Activated naive CD8-positive, alpha-beta T cell treated with anti-CD3 and anti-CD28 coated beads, Interleukin-2, amount 50 U/mL, for 16 hours (primary cell): ENCODE measurements at places on chromosomes 1 and 21.

DNA sequence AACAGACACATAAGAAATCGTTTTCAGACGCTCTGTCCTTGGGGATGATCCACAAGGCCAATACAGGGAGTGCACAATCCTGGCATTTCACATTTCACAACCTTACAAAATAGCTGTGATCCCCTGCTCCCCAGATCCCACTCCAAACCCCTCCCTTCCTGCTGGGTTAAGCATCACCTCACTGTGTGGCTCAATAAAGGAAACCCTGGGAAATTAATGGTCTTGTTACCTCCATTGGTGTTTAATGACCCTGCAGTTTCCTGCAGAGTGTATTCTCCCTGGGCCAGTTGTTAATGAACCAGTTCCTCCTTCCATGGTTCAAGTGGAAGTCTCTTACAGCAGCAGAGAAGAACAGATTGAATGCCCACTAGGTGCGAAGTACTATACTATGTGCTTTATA is 334.7 kb downstream of the OMA1 start:
- DNase-seq, result no peak

GRCh38 chr1:234315588-234315987 is 57.7 kb upstream of the COA6 start:
- DNase-seq, result no peak

DNA sequence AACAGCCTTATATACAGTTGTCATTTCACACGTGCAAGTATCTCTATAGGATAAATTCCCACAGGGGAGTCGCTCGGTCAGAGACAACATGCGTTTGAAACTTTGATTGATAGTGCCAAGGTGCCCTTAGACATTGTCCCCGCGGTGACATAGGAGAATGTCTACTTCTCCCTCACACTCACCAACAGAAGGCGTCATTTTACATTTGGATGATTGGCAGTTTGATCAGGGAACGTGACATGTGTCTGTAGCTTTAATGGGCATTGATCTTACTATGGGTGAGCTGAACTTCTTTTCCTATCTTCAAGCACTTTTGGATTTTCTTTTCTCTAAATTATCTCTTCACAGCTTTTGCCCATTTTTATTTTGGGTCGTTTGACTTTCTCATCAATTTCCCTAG is 42.6 kb upstream of the PAX7 start:
- DNase-seq, result no peak

DNA sequence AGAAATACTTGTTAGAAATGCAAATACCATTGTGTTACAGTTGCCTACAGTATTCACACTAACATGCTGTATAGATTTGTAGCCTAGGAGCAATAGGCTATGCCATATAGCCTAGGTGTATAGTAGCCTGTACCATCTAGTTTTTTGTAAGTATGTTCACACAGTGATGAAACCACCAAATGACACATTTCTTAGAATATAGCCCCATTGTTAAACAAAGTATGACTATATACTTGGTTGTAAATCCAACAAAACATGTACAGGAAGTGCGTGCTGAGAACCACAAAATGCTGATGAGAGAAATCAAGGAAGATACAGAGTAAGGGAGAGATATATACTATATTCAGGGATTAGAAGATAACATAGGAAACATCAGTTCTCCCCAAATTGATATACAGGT is 92.2 kb downstream of the POU2F1 start:
- DNase-seq, result no peak

DNA sequence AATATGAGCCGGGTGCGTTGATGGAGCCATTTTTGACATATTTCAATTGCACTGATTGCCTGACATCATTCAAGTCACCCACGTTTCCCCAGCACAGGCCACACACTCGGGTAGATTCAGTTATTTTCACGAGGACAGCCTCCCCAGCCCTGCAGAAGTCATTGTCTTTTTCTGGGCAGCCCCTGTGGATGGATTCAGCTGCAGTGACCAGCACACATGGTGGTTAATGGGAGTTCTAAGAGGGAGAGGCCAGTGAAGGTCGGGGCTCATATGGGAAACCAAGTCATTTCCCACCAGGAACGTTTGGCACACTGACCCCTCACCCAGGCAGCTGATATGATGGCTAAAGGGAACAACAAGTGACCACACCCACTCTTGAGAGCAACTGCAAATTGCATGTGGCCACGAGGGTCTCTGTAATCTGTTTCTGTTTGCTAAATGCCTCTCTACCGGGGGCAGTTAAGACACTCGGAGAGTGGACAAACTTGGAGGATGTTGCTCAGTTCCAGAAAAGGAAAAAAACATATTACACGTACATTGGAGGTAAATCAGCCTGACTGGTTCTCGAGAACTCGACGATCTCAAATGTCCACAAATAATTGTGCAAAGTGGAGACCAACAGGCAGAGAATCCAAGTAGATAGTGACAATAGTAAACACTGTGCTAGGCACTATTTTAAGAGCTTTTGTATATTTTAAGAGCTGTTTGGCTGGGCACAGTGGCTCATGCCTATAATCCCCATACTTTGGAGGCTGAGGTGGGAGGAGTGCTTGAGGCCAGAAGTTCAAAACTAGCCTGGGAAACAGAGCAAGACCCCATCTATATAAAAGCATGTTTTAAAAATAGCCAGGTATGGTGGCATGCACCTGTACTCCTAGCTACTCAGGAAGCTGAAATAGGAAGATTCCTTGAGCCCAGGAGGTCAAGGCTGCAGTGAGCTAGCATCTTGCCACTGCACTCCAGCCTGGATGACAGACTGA is 167.2 kb upstream of the IRF2BP2 start:
- DNase-seq, result no peak

GRCh38 chr1:18798946-18799345 is 60.5 kb downstream of the TAS1R2 start:
- no peak for DNase-seq

DNA sequence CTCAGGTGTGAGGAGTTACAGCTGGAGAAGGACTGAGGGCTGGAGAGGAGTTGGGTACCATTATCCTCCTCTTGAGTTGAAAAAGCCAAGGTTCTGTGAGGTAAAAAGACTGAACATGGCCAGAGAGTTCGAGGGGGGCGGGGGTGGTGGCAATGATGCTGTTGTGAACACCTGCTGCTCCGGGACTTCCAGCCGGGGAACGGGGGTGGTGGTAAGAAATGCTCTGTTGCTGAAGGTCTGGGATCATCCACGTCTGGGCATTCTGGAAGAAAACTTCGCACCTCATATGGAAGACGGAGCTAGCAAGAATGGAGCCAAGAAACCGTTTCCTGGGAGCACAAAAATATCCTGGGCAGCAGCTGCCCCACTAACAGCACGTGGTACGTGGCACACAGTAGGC is 20.1 kb upstream of the ALPL start:
- no peak for DNase-seq

DNA sequence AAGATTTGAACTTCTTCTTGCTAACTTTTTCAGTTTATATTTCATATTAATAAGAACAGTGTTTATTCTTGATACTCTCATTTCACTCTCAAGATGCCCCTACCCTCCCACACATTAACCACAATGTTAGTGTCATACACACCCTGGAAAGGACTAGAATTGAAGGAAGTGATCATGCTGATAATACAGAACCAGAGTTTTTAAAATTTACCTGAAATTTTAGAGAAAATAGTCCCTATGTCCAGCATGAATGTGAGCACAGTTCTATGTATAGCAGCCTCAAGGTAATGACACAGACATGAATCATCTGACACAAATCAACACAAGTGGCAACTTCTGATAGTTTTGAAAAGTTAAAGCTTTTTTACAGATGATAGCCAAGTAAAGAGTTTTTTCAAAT is 26.0 kb downstream of the RGS1 start:
- DNase-seq, result no peak

DNA sequence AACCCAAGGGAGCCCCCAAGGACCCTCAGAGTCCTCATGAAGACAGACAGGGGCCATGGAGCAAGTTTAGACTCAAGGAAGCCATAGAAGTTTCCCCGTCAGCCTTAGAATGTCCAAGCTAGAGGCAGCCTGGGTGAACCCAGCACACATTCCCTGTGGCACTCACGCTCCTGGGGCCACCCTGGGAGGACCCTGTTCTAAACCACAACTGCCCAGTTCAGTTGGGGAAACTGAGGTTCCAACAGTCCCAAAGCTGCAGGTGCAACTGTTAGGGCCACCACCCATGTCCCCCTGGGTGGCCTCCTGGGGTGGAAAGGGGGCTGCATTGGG is 9.3 kb downstream of the WNT3A start:
- DNase-seq, result no peak

DNA sequence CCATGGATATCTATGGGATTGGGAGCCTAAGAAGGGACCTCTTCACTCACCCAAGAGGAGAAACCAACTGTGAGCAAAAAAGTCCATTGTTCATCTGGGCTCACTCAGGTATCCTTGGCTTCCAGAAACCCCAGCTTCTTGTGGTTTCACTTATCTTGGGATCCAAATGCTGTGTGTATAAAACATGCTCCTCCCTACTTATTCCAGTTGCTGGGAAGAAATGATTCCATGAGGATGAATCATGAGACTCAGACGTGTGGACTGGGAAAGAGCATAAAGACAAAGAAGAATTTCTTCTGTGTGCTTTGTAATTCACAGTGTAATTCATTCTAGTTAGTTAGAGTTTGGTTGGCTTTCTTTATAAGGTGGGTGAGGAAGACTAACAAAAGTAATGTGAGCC is 283.7 kb downstream of the ZNF648 start:
- no peak for DNase-seq

DNA sequence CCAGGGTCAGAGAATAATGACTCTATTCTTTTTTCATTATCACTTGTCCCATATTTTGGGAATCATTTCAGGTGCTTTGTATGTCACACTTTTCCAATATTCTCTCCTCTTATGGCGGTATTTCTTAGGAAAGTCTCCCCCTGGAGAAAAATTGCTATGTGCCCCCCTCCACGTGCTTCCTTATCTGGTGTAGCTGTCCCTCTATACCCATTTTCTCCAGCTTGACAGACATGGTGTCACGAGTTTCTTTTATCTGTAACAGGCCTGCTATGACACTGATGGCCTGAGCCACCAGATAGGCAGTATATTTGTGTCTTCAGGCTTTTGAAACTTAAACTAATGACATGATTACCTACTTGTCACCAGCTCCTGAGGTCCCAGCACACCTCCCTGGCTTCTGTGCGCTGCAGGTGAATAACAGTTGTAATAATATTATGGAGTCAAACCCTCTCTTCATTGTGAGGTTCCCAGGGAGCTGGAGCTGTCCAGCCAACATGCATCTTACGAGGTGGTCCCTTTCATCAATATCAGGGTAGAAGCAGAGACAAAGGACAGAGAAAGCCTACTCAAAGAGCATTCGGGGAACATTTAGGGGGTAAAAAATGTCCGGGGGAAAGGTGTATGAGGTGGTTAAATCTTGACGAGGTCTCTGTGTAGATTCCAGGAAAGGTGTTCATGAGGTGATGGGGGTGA is 71.2 kb upstream of the DUSP10 start:
- no peak for DNase-seq

- no peak for DNase-seq
Measured at GRCh38 chr1:85484264-85484663, 19.3 kb upstream of the DDAH1 start.

DNA sequence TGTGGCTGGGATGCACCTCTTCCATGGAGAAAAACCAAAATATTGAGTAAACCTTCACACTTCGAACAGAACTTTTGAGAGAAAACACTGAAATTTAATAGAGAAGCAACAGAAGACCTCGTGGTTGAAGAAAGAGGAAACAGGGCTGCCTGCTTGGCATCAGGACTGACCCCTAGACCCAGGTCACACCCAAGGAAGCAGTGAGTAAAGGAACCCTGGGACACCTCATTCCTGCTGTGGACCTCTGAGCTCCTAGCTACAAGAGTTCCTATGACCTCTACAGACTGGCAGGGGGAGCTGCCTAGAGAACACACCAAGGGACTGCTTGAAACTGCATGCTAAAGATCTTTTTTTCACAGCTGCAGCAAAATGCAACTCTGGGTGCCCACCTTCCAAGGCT is 67.8 kb downstream of the FASLG start:
- no peak for DNase-seq

DNA sequence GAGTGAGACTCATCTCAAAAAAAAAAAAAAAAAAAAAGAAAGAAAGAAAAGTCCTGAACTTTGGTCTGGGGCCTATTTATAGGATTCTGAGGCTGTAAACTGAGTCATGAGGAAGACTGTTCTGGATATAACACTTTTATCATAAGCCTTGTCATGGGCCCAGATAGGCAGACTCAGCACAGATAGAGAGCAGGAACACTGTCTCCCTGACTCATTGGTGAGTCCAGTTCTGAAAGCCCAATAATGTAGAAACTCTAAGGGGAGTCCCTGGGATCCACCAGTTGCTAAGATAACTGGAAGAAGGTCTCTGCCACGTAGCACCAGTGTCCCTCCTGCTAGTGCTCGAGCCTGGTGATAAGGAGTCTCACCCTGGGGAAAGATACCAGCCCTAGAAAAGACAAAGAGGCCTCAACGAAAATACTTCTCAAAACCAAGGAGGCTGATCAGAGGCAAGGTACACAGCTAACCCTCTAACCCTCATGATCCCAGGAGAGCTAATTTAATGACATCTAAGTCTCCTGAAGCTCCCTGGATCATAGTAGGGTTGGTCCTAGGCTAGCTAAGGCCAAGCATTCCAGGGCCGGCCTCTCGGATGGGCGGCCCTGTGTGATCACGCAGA is 43.5 kb downstream of the LPAR3 start:
- DNase-seq, result no peak

- no peak for DNase-seq
Measured at GRCh38 chr1:115224636-115225035, 113.4 kb downstream of the NGF start.

DNA sequence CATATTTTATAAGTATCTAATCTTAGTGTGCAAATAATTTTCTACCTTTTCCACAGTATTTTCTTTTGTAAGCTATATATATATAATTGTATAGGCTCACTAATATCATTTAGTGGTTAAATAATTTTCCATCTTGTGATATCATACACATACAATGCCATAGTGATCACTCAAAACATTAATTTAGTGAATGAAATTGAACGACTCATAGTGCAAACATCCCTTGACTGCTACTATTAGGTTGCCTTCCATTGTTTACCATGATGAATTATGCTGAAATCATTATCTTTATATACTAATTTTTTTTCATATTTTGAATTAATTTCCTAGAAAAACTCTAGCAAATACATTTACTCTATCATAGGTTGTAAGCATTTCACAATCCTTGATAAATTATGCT is 127.1 kb downstream of the PCNX2 start:
- DNase-seq, result no peak

- DNase-seq, result no peak
Measured at GRCh38 chr1:25818569-25818968, 1.2 kb upstream of the MTFR1L start.

DNA sequence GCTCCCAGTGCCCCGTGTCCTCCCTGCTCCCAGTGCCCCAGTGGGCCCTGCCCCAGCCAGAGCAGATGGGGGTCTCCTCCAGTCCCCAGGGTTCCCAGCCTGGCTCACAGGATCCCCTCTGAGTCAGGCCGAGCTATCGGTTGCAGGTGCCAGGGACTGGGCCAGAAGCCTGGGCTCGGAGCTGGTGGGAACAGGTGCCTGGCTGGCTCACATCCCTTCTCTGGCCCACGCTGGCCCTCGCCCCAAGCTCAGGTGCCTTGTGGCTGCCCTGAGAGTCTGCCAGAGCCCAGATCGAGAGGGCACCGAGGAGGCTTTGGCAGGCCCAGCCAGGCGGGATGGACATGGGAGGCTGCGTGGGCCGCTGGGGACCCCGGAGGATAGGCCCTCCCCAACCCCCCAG is 18.9 kb downstream of the PLCH2 start:
- DNase-seq, result no peak

GRCh38 chr21:46264690-46265144 is 20.7 kb downstream of the MCM3AP start:
- no peak for DNase-seq
